Left colon (tissue), 2 donors: ENCODE measurements at places on chromosomes 1 and 21. TPM values are rescaled to one million over a fixed set of nuclear protein-coding genes. Genes with fewer than 3 reads are reported as not detected.

Gene HES5
- total RNA-seq = 2.7 TPM

Gene CFAP107
- not detected for total RNA-seq

Gene AIRE
- 0.18 TPM for total RNA-seq

Gene LRRC39
- not detected for total RNA-seq

Gene CELA3B
- total RNA-seq = 2.0 TPM

Gene NCSTN
- 109 TPM for total RNA-seq

Gene EPHX1
- 67.3 TPM for total RNA-seq

GRCh38 chr21:36699546-36700294, 805 bp downstream of the SIM2 start:
- no peak for DNase-seq

DNA sequence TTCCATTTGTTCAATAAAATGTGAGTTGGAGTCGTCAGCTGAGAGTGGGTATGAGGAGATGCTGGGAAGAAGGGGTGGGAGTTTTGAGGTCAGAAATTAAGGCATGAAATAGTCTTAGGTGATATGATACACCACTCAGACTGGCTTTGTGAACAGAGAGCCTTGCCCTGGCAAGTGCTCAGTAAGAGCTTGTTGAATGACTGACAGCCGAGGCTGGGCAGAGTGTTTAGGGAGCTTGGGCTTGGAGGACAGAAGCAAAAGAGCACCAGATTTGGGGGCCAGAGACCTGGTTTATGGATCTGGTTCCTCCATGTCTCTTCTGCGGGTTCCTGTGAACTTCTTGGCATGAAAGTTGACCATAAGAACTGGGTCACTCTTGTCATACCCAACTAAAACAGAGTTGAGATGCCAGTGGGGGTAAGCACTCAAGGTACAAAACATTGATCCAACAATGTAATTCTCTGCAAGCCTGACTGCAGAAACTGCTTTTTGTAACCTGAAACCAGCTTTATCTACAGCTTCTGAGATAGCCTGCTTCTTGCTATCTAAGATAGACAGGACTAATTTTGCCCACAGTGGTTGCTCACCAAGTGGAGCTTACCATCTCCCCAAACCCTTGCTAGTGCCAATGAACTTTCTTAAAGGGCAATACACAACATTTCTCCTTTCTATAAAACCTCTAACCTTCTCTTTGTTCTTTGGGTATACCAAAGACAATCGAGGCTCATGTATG, 126.4 kb downstream of the TENT5C start:
- no peak for DNase-seq

DNA sequence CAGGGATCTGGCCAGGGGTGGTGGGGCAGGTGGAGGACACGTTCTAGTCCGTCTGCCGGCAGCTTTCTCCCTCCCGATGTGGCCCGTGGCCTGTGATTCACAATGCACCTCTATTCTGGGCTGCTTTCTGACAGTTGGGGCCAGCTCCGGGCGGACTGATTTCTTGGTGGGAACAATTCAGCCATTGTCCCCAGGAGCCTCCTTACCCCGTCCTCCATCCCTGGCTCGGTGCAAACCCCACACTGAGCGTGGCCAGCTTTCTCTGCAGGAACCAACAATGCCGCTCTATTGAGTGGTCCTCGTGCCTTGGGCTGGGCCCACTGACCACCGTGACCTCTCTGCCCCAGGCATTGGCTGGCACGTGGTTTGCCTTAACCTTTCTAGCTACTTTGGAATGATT, 29.7 kb downstream of the PADI2 start:
- DNase-seq = no peak

DNA sequence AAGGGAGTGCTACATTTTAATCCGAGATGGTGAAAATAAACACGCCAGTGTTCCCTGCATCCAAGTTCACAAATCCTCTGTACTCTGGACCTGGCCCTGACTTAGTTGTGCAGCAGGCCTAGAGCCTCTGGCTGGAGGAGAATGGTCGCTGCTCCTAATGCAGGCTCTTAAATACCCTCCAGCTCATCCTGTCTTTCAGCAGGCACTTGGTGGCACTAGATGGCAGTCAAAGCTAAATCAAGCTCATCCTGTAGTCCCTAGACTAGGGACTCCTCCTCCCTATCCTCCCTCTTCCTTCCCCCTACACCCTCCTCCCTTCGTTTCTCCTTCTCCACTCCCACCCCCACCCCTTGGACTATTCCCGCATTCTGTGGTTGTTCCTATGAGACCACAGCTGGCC, 41.6 kb upstream of the MTR start:
- no peak for DNase-seq

GRCh38 chr1:150560011-150560438, 10.8 kb downstream of the ADAMTSL4 start:
- DNase-seq = peak; percentile 84

GRCh38 chr1:66274634-66275033, 259.3 kb upstream of the SGIP1 start:
- DNase-seq = no peak

- no peak for DNase-seq
These were observed 43.0 kb upstream of the RAVER2 start for GRCh38 chr1:64701886-64702285.

DNA sequence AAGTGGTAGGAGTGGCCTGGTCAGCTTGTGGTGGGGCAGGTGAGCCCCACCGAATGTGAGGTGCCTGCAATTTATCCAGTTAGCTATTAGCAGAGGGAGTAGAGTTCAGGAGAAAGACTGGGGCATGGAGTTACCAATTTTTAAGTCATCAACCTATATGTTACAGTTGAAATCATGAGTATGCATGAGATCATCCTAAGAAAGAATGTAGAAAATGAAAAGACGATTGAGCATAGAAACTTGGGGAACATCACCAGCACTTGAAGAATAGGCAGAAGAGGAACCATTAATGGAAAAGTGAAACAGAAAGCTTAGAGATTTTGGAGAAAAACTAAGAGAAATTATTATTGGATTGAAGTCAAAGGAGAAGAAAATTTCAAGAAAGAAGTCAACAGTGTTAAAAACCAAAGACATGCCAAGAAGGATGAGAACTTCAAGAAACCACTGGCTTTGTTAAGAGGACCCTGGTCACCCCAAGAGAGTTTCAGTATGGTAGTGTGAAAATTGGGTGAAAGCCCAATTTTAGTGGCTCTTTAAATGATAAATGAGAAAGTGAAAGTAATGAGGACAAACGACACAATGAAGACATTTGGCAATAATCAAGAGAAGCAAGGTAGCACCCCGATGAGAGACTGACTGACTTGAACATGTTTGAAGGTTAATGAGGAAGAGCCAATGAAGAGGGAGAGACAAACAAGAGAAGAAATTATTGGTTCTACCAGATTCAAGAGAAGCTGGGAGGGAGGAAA, 36.7 kb downstream of the DNASE2B start:
- DNase-seq = no peak

GRCh38 chr1:224612246-224612645, 3.9 kb upstream of the CNIH3 start:
- no peak for DNase-seq

- peak; percentile 50 for DNase-seq
These were observed 690 bp downstream of the EPS8L3 start for GRCh38 chr1:109762821-109763645.

- no peak for DNase-seq
These were observed 3.4 kb upstream of the ACOT7 start for GRCh38 chr1:6396998-6397397.

DNA sequence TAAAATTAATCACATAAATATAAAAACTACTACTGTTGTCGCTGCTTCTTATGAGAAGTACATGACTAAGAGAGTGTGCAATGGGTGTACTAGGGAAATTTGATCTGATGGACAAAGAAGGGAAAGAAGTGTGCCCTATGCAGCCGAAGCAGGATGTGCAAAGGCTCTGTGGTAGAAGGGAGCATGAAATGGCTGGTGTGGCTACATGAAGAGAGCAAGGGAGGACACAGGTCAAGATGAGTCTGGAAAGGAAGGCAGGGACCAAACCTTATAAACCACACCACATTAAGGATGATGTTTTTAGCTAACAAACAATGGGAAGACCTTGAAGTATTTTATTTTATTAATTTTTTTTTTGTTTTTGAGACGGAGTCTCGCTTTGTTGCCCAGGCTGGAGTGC, 20.0 kb downstream of the MAB21L3 start:
- no peak for DNase-seq

DNA sequence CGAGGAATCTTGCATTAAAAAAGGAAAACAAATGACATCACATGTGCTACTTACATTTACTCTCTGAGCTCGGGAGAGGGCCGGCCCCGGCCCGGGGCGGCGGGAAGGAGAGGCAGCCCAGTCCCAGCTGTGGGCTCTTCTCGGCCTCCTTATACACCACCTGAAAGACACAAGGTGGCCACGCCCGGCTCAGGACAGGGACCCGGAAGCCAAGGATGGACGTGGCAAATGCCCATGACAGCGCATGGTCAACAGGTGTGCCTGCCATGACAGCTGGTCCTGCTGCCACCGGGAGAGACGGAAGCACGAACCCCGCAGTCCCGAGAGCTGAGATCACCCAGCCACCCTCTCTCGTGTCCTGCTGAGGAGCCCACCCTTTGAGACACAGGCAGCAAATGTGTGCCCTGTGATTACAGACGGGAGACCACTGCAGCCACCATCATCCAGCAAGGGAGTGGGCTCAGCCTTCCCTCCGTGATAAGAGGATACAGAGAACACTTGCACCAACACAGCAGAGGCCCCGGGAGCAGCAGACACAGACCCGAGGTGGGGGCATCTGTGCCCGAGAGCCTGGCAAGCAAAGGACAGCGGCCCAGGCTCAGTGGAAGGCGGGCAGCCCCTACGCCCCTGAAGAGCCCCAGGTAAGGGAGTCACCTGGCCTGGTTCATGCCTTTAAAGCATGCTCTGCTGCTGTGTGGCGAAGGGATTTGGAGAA, 8.7 kb downstream of the TPRG1L start:
- no peak for DNase-seq

DNA sequence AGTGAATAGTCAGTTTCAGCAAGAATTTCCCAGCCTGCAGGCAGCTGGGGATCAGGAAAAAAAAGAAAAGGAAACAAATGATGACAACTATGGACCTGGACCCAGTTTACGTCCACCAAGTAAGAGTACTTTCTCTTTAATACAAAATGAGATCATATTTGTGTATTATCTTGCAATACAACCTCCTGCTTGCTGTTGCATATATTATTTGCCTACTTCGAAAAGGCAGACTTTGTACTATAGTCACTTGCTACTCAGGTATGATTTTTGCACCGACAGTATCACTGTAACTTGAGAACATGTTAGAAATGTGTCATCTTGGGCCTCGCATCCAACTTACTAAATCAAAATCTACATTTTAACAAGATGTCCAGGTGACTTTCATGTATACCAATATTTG, 30.4 kb downstream of the PRRC2C start:
- DNase-seq = no peak
